ENCODE measurements at places on chromosomes 5 and 9.

GRCh38 chr9:114186605-114187289 lies 31.4 kb downstream of the COL27A1 start:
- no peak for DNase-seq

DNA sequence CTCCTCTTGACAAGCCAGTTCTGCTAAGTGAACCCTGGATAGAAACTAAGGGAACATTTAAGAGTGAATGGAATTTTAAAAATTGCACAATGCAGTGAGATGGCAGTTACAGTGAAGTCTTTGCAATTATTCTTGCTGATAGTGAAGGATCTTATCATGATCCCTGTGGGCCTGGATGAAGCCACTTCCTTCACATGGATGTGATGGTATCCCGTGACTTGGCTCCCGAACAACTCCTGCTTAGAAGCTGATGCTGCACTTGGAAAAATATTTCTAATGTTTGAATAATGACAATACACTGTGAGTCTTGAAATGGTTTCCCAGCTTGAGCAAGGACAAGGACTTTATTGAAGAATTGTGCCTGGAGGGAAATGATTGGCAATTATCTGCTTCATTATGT lies 49.2 kb upstream of the NTRK2 start:
- DNase-seq, result no peak

- no peak for DNase-seq
Observed at GRCh38 chr5:42988568-42988967, 51.6 kb downstream of the ANXA2R start.

DNA sequence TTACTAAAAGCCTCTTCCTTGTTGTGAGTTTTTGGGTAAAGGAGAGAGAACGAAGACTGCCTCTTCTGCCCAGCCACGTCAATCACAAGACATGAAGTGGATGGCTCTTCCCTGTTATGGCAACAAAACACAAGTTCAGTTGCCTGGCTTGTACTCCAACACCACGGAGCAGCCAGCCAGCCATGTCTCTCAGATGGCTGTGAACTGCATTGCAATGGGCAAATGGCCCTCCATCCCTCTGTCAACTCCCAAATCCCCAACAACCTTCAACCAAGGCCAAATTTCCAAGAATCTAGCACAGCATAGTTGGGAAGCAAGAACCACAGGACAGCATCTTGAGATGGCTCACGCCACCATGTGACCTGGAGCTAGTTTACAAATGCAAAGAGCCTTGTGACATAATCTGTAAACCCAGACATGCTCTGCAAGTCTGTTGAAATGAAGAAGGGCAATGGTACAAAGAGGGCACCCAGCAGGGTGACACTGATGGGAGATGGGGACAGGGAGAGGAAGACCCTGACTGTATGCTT lies 53.9 kb downstream of the ZNF366 start:
- DNase-seq, result no peak

GRCh38 chr9:112866662-112867274 lies 23.9 kb downstream of the SLC46A2 start:
- DNase-seq, result no peak

DNA sequence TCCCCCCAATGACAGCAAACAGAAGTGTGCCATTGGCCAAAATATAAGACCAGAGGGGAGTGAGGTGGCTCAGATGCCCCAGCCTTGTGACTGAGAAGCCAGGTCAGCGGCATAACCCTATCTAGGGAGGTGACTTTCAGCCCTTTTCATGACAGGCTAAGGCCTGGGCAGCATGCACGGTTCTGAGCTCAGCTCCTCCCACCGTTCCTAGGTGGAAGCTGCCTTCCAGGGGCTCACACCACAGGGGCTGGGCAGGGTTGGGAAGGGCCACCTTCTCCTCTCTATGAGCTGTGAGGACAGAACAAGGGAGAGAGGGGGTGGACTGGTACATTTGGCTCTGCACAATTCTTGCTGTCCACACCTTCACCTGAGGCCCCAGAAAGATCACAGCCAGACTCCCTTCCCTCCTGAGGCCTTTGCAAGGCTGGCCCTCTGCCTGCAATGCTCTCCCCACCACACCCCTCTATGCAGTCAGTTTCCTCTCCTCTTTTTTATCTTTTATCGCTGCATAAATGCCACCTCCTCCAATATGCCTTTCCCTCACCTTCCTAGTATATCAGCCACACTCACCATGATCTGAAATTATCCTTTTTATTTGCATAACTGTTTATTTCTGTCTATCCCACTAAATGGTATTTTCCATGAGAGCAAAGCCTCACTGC lies 5.1 kb upstream of the EGR1 start:
- DNase-seq, result no peak

DNA sequence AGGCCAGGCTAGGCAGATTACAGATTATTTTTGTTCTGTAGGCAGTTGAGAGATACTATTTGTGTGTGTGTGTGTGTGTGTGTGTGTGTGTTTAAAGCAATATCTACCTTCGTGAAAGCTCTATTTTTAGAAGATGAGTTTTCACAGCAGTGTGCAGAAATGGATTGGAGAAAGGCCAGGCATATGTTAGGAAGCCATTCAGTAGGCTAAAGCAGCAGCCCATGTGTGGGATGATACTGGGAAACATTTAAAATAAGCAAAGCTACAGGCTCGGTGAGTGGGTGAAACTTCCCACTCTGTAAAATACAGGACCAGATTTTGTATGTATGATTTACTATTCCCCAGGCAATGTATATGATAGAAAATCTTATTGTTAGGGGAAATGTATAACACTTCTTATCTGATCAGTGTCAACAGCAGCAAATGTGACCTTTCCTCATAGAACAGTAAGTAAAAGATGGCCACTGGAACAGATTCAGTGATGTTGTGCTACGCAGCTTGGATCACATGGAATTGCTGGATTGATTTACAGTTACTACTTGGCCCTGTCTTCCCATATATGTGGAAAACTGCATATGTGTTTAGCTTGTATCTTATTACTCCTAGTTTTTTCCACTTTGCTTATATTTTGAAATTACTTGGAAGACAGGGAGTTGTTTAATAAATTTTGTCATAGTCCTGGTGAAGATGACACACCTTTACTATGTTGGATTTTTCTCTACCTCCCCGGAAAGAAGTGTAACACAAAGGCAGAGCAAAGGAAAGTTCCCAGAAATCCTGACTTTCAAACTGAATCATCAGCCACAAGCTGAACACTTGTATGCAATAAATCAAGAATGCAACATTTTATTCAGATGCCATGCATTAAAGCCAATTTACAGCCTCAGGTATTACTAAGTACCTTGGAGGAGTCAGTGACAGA lies 1077.7 kb upstream of the SEMA6A start:
- no peak for DNase-seq

GRCh38 chr5:159319832-159320231 lies 10.5 kb downstream of the IL12B start:
- no peak for DNase-seq

DNA sequence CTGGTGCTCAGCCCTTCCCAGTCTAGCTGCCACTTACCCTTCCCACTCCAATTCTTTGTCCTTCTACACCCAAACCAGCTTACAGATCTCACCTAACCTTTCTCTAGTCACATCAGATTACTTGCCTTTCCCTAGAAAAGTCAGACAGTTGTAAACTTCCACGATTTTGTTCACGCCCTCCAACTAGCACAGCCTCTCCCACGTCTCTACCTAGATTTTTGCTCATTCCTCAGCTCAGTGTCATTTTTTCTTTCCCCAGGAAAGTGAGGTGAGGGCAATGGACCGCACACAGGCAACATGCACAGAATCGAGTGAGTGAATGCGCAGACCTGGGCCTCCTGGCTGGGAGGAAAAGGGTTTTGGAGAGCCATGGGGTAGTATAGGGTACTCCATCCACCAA lies 20.9 kb upstream of the PRUNE2 start:
- no peak for DNase-seq

- no peak for DNase-seq
Observed at GRCh38 chr9:113309204-113309813, 6.1 kb upstream of the RNF183 start.

GRCh38 chr5:158877124-158877581 lies 222.6 kb downstream of the EBF1 start:
- no peak for DNase-seq

GRCh38 chr5:23994581-23995370 lies 487.4 kb downstream of the PRDM9 start:
- DNase-seq, result no peak

DNA sequence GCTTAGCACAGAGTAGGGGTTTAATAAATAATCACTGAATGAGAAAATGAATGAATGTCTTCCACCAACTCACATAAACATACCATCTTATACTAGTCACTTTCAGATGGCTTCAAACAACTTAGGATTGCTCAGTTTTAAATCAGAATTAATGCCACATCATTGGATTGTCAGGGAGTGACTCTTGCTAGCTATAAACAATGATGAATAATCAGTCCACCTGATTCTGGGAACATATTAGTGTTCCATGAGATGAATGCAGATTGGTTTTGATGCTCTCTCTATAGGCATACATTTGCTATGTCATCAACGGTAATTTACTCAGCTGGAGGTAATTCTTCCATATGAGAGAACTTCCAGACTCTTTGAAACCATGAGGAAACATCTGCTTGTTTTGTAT lies 97.4 kb downstream of the CDH9 start:
- no peak for DNase-seq

- no peak for DNase-seq
Observed at GRCh38 chr5:168162464-168162863, 129.0 kb upstream of the WWC1 start.

GRCh38 chr9:37801287-37801850 lies 772 bp downstream of the DCAF10 start:
- no peak for DNase-seq

GRCh38 chr9:23774266-23774665 lies 51.8 kb downstream of the ELAVL2 start:
- no peak for DNase-seq

- no peak for DNase-seq
Observed at GRCh38 chr5:159978358-159978757, 30.6 kb upstream of the TTC1 start.

GRCh38 chr5:27377626-27378025 lies 339.2 kb upstream of the CDH9 start:
- DNase-seq, result no peak

- DNase-seq, result no peak
Observed at GRCh38 chr5:72507231-72507906, at the start of gene ZNF366. ZNF366 (minus strand) TSS chr5:72507410; CDS start chr5:72461496, 45,914 bp downstream.

- no peak for DNase-seq
Observed at GRCh38 chr5:102969641-102970040, 150.3 kb downstream of the GIN1 start.

GRCh38 chr9:113857875-113858274 lies 18.2 kb upstream of the ZNF618 start:
- DNase-seq, result no peak

DNA sequence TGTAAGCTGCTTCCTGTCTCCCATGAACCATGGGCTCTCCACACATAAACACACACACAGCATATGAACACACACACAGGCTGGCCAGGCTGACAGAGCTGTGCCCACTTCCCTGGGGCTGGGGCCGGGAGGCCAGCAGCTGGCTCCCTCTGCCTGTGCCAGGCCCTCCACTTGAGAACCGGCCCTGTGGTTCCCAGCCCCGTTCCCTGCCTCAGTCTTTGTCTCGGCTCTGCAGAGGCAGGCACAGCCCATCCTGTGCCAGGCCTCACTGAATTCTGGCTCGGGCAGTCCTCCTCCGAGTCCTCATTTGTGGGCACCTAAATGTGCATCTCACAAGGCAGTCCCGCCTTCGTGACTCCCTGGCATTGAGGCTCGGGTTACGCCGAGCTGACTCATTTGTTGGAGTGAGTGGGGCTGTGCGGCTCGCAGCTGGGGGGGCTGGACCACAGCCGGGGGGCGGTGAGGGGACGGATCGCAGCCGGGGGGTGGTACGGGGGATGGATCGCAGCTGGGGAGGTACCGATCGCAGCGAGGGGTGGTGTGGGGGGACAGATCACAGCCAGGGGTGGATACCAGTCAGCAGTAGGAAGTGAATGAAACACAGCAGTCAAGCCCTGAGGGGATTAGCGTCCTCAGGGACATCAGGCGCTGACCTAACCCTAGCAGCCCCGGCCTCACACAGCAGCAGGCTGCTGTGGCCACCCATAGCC lies 72.3 kb downstream of the PSMB7 start:
- no peak for DNase-seq

DNA sequence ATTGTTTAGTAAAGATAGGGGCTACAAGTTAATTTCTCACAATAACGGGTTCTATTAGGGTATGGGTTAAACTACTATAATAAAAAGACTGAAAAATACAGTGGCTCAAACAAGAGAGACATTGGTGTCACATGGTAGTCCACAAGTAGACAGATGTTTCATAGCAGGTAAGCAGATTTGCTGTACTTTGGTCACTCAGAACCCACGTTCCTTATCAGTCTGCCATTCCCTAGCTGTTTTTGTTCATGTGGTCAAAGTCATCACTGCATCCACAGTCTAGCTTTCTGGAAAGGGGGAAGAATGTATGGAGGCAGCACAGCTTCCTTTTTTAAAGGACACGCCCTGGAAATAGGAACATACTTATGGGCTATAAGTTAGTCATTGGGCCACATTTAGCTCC lies 73.0 kb downstream of the SLC12A2 start:
- DNase-seq, result no peak

DNA sequence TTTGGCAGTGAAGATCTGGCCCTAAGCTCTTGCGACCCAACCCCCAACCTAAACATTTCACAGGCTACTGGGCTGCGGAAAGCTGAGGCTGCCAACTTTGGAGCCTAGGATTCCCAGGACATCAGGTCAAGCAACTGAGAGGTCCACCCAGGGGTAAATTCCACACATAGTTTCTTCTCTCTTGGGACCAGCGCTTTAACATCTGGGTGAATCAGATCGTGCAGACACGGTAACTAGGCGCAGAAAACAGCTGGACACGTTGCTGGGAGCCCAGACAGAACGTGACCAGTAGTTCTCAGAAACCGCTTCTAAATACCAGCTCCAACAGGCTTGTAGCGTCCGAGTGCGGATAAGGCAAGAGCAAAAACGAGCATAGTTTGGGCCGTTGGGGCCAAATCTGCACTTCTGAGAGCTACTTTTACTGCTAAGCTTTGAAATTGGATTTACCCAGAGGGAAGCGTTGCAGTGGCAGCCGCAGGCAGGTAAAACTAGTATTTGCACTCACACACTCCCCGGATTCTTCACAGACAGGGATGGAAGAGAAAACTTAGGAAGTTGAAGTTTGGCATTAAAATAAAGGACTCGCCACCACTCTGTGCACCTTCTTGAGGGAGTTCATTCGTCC lies 11.8 kb downstream of the ITGA1 start:
- DNase-seq, result peak; percentile 43

GRCh38 chr5:39426746-39427105 lies 1.9 kb upstream of the DAB2 start:
- DNase-seq, result no peak

DNA sequence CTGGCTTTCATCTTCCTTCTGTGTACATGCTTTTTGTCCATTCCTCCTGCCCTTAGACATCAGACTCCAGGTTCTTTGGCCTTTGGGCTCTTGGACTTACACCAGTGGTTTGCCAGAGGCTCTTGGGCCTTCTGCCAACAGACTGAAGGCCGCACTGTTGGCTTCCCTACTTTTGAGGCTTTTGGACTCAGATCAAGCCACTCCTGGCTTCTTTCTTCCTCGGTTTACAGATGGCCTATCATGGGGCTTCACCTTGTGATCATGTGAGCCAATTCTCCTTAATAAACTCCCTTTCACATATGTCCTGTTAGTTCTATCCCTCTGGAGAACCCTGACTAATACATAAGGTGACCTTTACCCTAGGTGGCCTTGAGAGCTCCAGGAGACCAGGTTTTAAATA lies 189.1 kb upstream of the CCNG1 start:
- no peak for DNase-seq

All from activated naive CD4-positive, alpha-beta T cell (primary cell).